ENCODE measurements at places on chromosomes 4 and X.
A peak's percentile ranks its signal among the peaks of the same experiment; 100 is the strongest.

DNA sequence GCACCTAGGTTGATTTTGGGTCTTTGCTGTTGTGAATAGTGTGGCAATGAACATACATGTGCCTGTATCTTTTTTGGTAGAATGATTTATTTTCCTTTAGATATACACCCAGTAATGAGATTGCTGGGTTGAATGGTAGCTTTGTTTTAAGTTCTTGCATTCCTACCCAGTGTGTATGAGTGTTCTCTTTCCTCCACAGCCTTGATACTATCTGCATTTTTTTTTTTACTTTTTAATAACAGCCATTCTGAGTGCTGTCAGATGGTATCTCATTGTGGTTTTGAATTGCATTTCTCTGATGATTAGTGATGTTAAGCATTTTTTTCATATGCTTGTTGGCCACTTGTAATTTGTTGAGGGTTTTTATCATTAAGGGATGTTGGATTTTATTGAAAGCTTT is 351.8 kb upstream of the GNPDA2 start:
- no peak for DNase-seq

DNA sequence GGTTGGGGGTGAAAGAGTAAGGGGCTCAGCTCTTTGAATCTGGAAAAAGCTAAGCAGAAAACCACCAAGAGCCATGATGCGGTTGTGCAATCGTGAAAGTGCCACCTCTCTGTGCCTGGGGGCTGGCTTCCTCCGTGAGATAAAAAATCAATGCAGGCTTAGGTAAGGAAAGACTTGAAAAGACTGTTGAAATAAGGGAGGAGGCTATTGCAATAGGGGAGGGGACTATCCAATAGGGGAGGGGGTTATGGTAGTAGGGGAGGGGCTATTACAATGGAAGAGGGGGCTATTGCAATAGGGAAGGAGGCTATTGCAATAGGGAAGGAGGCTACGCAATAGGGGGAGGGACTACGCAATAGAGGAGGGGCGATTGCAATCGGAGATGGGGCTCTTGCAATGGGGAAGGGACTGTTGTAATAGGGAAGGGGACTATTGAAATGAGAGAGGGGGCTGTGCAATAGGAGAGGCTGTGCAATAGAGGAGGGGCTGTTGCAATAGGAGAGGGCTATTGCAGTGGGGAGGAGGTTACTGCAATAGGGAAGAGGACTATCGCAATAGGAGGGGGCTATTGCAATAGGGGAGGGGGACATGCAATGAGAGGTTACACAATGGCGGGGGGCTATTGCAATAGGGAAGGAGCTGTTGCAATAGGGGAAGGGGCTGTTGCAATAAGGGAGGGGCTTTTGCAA is 162.3 kb upstream of the PSAPL1 start:
- DNase-seq, result no peak

DNA sequence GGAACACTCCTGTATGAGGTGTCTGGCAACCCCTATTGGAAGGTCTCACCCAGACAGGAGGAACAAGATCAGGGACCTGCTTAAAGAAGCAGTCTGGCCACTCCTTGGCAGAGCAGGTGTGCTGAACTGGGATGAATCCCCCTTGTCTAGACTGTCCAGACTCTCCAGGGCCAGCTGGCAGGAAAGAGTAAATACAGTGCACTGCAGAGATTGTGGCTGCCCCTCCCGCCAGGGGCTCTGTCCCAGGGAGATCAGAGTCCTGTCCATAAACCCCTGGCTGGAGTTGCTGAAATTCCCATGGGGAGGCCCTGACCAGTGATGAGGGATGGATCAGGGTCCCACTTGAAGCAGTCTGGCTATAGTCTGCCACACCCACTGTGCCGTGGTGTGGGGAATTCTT is 17.7 kb downstream of the STPG2 start:
- no peak for DNase-seq

GRCh38 chr4:182242787-182243186 is 415 bp upstream of the TENM3 start:
- DNase-seq, result no peak

DNA sequence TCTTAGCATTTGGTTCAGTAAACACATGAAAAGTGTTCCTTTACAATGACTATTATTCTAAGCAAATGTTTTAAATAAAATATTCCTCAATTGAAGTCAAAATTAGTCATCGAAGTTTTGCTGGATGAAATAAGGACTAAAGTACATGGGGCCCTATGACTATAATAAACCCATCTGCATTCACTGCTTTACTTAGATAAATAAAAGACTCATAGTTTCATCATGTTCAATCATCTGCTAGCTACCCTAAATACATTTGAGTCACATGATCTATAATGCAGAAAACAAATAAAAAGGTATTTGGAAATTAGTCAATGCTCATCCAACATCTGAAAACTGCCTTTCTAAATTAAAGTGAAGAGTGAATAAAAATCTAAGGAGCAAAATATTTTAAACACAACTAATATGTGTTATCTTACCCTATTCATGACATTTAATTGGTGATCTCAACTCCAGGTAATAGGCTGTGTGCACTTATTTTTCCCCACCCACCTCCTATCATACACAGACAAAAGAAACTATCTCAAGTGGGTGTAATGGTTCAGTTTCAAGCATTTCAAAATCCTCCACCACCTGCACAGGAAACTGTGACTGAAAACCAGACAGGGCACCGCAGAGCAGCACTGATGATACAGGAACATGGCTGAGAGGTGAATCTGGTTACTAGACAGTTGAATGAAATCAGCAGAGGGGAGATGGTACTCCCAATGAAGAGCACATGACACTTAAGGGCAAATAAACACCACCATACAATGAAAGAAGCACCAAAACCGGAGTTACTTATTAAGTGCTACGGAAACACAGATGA is 78.6 kb downstream of the CAMK2D start:
- peak; percentile 61 for DNase-seq

- no peak for DNase-seq
These were observed 200.8 kb upstream of the GIMD1 start for GRCh38 chr4:106569146-106570031.

- no peak for DNase-seq
These were observed 54.6 kb downstream of the ARAP2 start for GRCh38 chr4:36189511-36190226.

GRCh38 chr4:101049549-101050001 is 297.8 kb downstream of the PPP3CA start:
- DNase-seq, result no peak

DNA sequence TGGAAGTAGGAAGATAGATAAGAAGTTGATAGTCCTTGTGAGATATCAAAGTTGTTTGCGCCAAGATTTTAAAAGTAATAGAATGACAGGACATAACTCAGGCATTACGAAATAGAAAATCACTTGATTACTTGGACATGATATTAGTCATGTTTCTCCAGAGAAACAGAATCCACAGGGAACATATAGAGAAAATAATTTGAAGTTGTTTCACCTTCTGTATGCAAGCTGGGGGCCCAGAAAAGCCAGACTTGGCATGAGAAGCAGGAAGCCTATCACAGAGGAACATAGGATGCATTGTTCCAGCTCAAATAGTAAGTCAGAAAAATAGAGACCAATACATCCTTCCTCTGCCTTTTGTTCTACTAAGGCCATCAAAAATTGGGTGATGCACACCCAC is 715.9 kb downstream of the TECRL start:
- DNase-seq, result no peak
